ENCODE measurements at places on chromosomes 2 and 18.

DNA sequence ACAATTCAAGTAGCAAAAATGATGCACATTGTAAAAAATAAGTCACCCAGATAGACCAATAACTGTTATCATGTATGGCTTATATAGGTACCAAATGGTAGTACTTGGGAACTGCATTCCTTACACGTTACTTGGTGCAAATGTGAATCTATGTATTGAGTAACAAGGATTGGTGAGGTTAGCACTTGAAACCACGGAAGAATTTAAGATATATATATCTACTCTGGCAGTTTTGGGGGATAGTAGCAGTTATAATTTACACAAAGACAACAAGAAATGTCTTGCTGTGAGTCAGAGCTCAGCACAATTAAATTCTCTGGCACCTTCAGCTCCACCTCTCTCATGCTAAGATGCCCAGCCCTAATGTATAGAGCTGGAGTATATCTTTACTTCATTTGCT lies 359.4 kb upstream of the RAB12 start:
- no peak for DNase-seq

GRCh38 chr2:195331966-195332365 lies 325.1 kb upstream of the SLC39A10 start:
- DNase-seq, result no peak

DNA sequence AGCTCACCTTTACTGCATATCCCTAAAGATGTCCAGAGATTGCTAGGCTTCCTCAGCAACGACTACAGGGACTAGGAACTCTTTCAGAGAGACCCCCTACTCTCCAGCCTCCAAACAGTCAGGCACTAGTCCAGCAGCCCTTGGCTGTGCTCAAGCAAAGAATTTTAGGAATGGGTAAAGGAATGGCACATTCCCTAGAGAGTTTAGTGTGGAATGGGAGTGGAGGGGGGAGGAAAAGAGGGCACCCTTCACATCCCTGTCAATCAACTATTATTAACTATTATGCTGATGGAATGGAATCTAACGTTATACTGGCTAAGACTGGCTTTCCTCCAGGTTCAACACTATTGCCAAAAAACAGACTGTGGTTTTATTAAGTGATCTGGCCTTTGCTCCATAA lies 64.8 kb downstream of the IKZF2 start:
- no peak for DNase-seq

- peak; percentile 74 for DNase-seq
These were observed 5.5 kb upstream of the ID2 start for GRCh38 chr2:8676191-8676920.

DNA sequence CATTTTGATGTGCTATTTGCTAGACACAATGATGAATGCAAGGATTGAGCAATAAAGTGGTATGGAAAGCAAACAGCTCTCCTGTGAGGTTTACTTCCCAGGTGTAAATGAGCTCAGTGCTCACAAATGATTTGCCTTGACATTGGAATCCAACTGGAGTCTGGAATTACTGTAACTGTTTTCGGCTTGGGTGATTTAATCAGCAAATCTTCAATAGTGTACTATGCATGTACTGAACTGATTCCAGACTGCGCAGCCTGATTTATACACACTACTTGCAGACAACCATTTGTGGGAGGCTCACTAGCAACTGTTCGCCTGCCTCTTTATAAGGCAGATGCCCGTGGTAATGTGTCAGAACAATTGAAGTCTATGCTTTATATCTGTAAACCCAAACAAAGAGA lies 27.9 kb upstream of the SOX11 start:
- DNase-seq, result no peak
